ENCODE measurements at places on chromosomes 1 and 21. TPM values are rescaled to one million over a fixed set of nuclear protein-coding genes. Genes with fewer than 3 reads are reported as not detected.

Gene OPRD1
- total RNA-seq = not detected

Gene TNFRSF18
- not detected for total RNA-seq

Gene C1orf115
- total RNA-seq = 23.3 TPM

Gene CTSE
- total RNA-seq = 0.36 TPM

Gene OR2G3
- total RNA-seq = not detected

Gene FHAD1
- 0.27 TPM for total RNA-seq

Gene KIF26B
- total RNA-seq = 0.14 TPM

Gene HES3
- total RNA-seq = not detected
